ENCODE measurements at places on chromosomes 7 and 10. TPM values are rescaled to one million over a fixed set of nuclear protein-coding genes. Genes with fewer than 3 reads are reported as not detected.

RNF133 gene
- total RNA-seq = 0.13 TPM

PHF14 gene
- 48.5 TPM for total RNA-seq

PON1 gene
- 0.16 TPM for total RNA-seq

GIGYF1 gene
- total RNA-seq = 22.1 TPM

FAM13C gene
- 0.21 TPM for total RNA-seq

PLXNA4 gene
- 0.08 TPM for total RNA-seq

ADCY1 gene
- total RNA-seq = 41.4 TPM
